Sigmoid colon (tissue), 7 donors: ENCODE measurements at places on chromosomes 12 and 14. TPM values are rescaled to one million over a fixed set of nuclear protein-coding genes. Genes with fewer than 3 reads are reported as not detected.

GRCh38 chr14:97603201-97603600, 806.0 kb downstream of the VRK1 start:
- H3K27me3 ChIP-seq = no peaks in the 10 kb centered on the region
- no peak overlapping the region for H3K4me3 ChIP-seq
- H3K36me3 ChIP-seq = no peaks in the 10 kb centered on the region

- H3K4me3 ChIP-seq = no peak overlapping the region
- no peak for DNase-seq
- H3K27me3 ChIP-seq = no peaks in the 10 kb centered on the region
- no peak overlapping the region for H3K27ac ChIP-seq
- H3K36me3 ChIP-seq = no peaks in the 10 kb centered on the region
These were observed 289.5 kb upstream of the E2F7 start for GRCh38 chr12:77354766-77355362.

DNA sequence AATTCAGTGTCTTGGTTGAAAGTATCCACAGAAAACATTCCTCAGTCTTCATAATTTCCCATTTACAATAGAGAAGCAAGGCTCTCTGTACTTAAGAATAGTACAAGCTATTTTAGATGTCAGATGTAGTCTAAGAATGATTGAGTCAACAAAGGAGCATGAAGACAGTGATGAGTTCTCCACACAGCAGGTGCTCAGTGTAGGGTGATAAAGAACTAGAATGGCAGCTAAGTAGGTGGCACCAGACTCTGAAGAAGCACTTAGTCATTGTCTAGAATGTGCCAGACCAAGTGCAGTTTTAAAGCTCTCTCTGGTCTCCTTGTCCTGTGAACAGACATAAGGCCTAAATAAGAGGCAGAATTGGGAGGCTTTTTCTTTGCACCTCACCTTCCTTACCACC, 504.6 kb downstream of the NRXN3 start:
- no peak overlapping the region for H3K27ac ChIP-seq
- no peak for DNase-seq

DNA sequence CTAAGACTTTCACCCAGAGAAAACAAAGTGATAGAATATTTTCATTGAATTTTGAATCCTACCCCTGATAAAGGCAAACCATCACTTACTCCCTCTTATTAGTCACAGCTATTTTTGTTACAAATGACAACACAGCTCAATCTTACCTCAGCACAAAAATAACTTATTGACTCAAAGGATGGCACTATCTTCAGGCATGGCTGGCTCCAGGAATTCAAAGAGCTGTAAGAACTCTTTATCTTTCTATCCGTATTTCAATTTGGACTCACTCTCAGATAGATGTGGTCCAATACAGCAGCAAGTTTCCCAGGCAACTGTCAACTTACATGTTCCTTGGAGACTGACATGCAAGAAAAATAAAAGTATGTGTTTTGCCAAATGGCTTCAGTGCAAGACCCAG, 709.4 kb upstream of the MDGA2 start:
- no peak for DNase-seq
- no peaks in the 10 kb centered on the region for H3K36me3 ChIP-seq
- H3K4me3 ChIP-seq = no peak overlapping the region
- H3K4me1 ChIP-seq = no peaks in the 10 kb centered on the region
- H3K27me3 ChIP-seq = no peaks in the 10 kb centered on the region

GRCh38 chr14:68367536-68367935, 425.3 kb downstream of the ZFP36L1 start:
- DNase-seq = no peak
- H3K27ac ChIP-seq = peak overlapping the region; percentile 55
- H3K36me3 ChIP-seq = no peaks in the 10 kb centered on the region
- no peak overlapping the region for H3K4me3 ChIP-seq
- H3K4me1 ChIP-seq = peaks cover 48% of the 10 kb centered on the region
- no peaks in the 10 kb centered on the region for H3K27me3 ChIP-seq

GRCh38 chr12:44377443-44378187, 498.5 kb downstream of the NELL2 start:
- peaks cover 9% of the 10 kb centered on the region for H3K4me1 ChIP-seq
- no peak for DNase-seq
- no peak overlapping the region for H3K4me3 ChIP-seq

GRCh38 chr14:79586989-79587598, 624.2 kb downstream of the DIO2 start:
- no peaks in the 10 kb centered on the region for H3K27me3 ChIP-seq
- no peaks in the 10 kb centered on the region for H3K36me3 ChIP-seq
- H3K27ac ChIP-seq = no peak overlapping the region
- DNase-seq = no peak
- peaks cover 29% of the 10 kb centered on the region for H3K4me1 ChIP-seq

GRCh38 chr12:118846416-118846815, 134.9 kb upstream of the SRRM4 start:
- no peak overlapping the region for H3K27ac ChIP-seq
- no peaks in the 10 kb centered on the region for H3K36me3 ChIP-seq
- DNase-seq = no peak
- H3K4me1 ChIP-seq = no peaks in the 10 kb centered on the region
- no peaks in the 10 kb centered on the region for H3K27me3 ChIP-seq
- H3K4me3 ChIP-seq = no peak overlapping the region

- H3K27me3 ChIP-seq = no peaks in the 10 kb centered on the region
- DNase-seq = no peak
- no peak overlapping the region for H3K4me3 ChIP-seq
- H3K36me3 ChIP-seq = no peaks in the 10 kb centered on the region
- H3K27ac ChIP-seq = no peak overlapping the region
These were observed 1.8 kb upstream of the GMFB start for GRCh38 chr14:54490445-54491175.

DNA sequence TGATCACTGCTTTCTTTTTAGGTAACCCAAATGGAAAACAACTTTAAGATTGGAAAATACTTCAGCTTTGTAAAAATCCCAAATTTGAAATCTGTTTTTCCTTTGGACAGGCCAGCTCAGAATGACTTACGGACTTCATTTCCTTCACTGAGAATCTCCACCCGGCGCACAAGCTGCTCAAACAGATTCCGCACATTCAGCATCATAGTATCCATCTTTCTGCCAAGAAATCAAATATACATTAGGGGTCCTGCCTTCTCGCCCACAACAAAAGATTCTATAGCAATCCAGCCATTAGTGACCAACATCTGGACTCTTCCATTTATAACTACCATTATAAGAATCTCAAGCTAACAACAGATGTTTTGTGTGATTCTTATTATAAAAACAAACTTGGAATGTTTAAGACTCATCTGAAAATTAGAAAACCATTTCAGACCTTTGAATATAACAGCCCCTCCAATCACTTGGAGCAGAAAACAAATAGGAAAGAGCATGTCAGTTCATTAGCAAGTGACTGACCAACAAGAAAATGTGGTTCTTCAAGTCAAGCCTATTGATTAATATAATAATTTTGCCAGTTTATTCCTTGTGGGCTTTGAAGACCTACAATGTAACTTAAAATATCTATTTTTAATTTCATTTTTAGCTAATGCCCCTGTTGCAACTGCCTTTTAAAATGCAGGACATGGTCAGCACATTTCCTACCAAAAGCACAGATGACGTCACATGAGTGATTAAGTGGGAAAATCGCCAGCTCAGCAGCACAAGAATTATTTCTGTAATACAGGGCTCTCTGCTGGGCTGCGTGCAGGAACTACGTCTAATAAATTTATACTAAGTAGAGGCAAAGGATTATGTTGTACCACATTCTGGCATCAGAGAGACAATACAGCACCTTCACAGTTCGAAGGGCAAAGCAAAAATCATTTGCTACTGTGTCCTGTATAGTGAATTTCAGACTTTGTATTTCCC, 8.5 kb downstream of the RACGAP1 start:
- no peaks in the 10 kb centered on the region for H3K4me1 ChIP-seq
- H3K4me3 ChIP-seq = no peak overlapping the region
- H3K27ac ChIP-seq = peak overlapping the region; percentile 66
- DNase-seq = peak; percentile 92
- H3K27me3 ChIP-seq = no peaks in the 10 kb centered on the region

DNA sequence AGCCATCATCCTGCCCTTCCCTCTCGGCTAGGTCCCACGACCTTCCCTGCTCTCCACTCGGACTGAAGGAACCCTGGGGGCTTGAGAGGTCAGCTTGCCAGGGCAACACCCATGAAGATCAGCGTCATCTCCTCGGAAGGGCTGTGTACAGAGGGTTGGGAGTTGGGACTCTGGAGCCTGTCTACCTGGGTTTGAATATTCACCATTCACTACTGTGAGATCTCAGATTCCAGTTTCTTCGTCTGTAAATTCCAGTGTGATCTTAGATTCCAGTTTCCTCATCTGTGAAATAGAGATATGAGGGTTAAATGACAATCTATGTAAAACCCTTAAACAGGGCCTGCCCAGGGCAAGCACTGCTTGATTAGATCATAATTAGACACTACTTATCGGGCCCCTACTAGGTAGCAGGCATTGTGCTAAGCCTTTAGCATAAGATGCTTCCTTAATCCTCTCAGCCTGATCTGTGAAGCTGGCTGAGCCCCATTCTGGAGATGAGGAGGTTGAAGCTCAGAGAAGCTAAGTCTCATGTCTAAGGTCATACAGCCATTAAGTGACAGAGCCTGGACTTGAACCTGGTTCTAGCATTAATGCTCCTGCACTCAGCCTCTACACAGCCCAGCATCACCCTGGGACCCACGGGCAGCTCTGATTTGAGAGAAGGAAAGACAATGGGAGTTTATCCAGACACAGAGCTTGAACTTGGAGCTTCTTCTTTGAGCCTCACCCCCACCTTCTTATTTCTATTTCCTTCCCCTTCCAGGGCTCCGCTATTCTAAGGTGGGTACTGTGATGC, 612 bp upstream of the ZDHHC22 start:
- no peak overlapping the region for H3K27ac ChIP-seq
- peaks cover 77% of the 10 kb centered on the region for H3K27me3 ChIP-seq
- DNase-seq = no peak
- H3K4me1 ChIP-seq = peaks cover 26% of the 10 kb centered on the region
- H3K36me3 ChIP-seq = no peaks in the 10 kb centered on the region
- H3K4me3 ChIP-seq = no peak overlapping the region

GRCh38 chr14:76168531-76168930, 16.8 kb downstream of the GPATCH2L start:
- peaks cover 13% of the 10 kb centered on the region for H3K4me1 ChIP-seq
- H3K36me3 ChIP-seq = peaks cover 9% of the 10 kb centered on the region
- no peak overlapping the region for H3K4me3 ChIP-seq
- no peaks in the 10 kb centered on the region for H3K27me3 ChIP-seq
- DNase-seq = no peak
- H3K27ac ChIP-seq = no peak overlapping the region

- no peaks in the 10 kb centered on the region for H3K36me3 ChIP-seq
- no peak overlapping the region for H3K27ac ChIP-seq
- no peaks in the 10 kb centered on the region for H3K27me3 ChIP-seq
These were observed 251.4 kb downstream of the EGLN3 start for GRCh38 chr14:33699300-33699983.

- no peaks in the 10 kb centered on the region for H3K36me3 ChIP-seq
- no peak for DNase-seq
- no peak overlapping the region for H3K27ac ChIP-seq
- H3K4me3 ChIP-seq = no peak overlapping the region
These were observed 377.1 kb upstream of the KITLG start for GRCh38 chr12:88957358-88957757.

DNA sequence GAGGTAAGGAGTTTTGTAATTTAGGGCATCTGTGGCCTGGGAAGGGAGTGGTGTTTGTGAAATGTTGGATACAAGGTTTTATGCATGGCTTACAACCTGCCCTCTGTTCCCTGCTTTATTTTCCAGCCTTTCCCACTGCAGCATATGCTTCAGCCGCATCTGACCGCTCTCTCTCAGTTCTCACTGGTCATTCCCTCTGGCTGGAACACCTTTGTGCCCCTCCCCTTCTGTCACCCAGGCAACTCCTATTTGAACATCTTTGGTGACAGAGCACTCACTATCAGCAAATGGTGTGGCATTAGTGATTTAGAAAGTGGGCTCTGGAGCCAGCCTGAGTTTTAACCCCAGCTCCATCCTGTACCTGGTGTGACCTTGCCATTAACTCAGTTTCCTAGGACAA, 47.5 kb upstream of the SMCO2 start:
- no peaks in the 10 kb centered on the region for H3K27me3 ChIP-seq
- H3K4me1 ChIP-seq = no peaks in the 10 kb centered on the region
- H3K36me3 ChIP-seq = no peaks in the 10 kb centered on the region
- no peak for DNase-seq
- no peak overlapping the region for H3K4me3 ChIP-seq

GRCh38 chr12:116476227-116476822, 82.9 kb upstream of the MAP1LC3B2 start:
- no peaks in the 10 kb centered on the region for H3K4me1 ChIP-seq
- H3K36me3 ChIP-seq = no peaks in the 10 kb centered on the region
- no peaks in the 10 kb centered on the region for H3K27me3 ChIP-seq
- no peak overlapping the region for H3K4me3 ChIP-seq
- H3K27ac ChIP-seq = no peak overlapping the region

DNA sequence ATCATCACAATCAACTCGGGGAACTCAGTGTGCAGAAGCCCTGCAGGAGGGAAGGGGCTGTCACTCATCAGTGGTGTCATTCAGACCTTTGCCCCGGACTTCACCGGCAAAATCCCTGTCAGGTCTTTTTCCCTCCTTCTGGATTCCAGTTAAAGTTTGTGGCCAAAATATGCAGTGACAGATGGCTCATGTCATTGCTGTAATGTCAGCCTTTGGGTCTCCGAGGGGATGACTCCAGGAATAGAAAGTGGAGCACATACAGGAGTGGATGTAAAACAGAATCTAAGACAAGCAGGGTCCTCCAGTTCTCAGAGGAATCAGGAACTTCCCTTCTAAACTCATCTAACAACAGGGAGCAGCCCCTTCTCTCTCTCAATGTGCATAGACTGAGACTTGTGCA, 130.3 kb upstream of the RASSF8 start:
- no peaks in the 10 kb centered on the region for H3K36me3 ChIP-seq
- H3K4me3 ChIP-seq = no peak overlapping the region
- DNase-seq = no peak
- no peaks in the 10 kb centered on the region for H3K27me3 ChIP-seq
- no peaks in the 10 kb centered on the region for H3K4me1 ChIP-seq
- peak overlapping the region; percentile 54 for H3K27ac ChIP-seq

- no peaks in the 10 kb centered on the region for H3K36me3 ChIP-seq
- H3K27ac ChIP-seq = no peak overlapping the region
- H3K4me1 ChIP-seq = no peaks in the 10 kb centered on the region
- DNase-seq = no peak
These were observed 76.2 kb downstream of the KIF26A start for GRCh38 chr14:104214431-104215218.

GRCh38 chr14:54702014-54702491, 135.1 kb downstream of the SAMD4A start:
- no peaks in the 10 kb centered on the region for H3K27me3 ChIP-seq
- DNase-seq = no peak
- peaks cover 21% of the 10 kb centered on the region for H3K4me1 ChIP-seq
- peak overlapping the region; percentile 95 for H3K27ac ChIP-seq
- no peak overlapping the region for H3K4me3 ChIP-seq
- no peaks in the 10 kb centered on the region for H3K36me3 ChIP-seq

- no peak overlapping the region for H3K4me3 ChIP-seq
- H3K27ac ChIP-seq = no peak overlapping the region
- H3K36me3 ChIP-seq = no peaks in the 10 kb centered on the region
- H3K4me1 ChIP-seq = no peaks in the 10 kb centered on the region
These were observed 35.2 kb upstream of the MDGA2 start for GRCh38 chr14:47710581-47710980.

- no peaks in the 10 kb centered on the region for H3K4me1 ChIP-seq
- no peak overlapping the region for H3K27ac ChIP-seq
- DNase-seq = no peak
- no peaks in the 10 kb centered on the region for H3K27me3 ChIP-seq
These were observed 786.2 kb upstream of the FBXO33 start for GRCh38 chr14:40218282-40218941.

Gene TMTC1
- total RNA-seq = 71.8 TPM

Gene ACVRL1
- 77.8 TPM for total RNA-seq

Gene CCDC175
- not detected for total RNA-seq

Gene ISCA2
- 10.3 TPM for total RNA-seq

Gene PTGDR
- 0.71 TPM for total RNA-seq

Gene INHBE
- not detected for total RNA-seq

Gene KCNA5
- total RNA-seq = 20.2 TPM

Gene ACSM4
- not detected for total RNA-seq
